Stimulated activated CD8-positive, alpha-beta memory T cell treated with anti-CD3 and anti-CD28 coated beads, Interleukin-4, amount 100 ng/mL, for 24 hours (primary cell): ENCODE measurements at places on chromosomes 3 and 15.

GRCh38 chr3:37810848-37811247, 50.8 kb upstream of the CTDSPL start:
- DNase-seq: no peak

GRCh38 chr15:48992096-48992495, 28.4 kb upstream of the SHC4 start:
- no peak for DNase-seq

- DNase-seq: no peak
Observed at GRCh38 chr3:94778289-94778688, 715.4 kb downstream of the NSUN3 start.

DNA sequence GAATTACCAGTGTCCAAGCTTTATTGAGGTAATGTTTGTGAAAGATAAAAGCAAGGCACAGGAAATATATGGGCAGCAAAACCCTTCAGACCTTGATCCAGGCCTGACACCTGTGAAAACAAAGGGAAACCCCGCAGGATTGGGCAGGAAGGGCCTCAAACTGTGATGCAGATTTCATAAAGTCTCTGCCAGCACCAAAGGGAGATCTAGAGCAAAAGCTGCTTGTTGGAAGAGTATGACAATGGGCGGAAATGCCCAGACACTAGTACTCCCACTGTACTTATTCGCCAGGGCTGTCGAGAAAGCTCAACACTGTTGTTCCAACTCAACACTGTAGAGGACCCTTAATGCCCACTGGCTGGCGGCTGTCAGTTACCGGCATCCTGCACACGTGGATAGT, 207.9 kb downstream of the CD47 start:
- no peak for DNase-seq

DNA sequence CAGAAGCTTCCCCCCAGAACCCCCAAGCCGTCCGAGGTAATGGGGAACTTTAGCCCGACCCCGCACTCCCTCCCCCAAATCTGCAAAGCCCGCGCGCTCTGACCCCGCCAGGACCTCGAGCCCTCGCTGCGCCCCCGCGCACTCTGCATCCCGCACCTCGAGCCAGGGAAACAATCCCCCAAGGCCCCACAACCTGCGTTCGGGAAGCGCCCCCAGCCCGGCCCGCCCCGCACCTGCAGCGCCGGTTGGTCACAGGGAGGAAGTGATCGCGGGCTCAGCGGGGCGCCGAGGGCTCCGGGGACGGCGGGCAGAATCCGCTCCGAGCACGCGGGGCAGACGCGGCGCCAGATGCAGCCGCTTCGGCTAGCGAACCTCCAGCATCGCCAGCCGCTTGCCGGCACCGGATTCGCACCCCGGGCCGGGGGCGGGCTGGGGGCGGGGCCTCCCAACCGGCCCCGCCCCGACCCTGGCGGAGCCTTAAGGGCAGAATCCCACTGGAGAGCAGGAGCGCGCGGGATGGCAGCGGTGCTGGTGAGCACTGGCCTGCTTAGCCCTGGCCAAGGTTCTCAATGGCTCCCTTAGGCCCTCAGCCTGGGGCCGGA, at the start of gene CAMKV:
Gene CAMKV (minus strand): TSS at position 382 of the 602 bp plus-strand sequence. CDS start 7,518 bp downstream, outside the sequence.
- no peak for DNase-seq

GRCh38 chr3:30655187-30655812, 48.9 kb downstream of the TGFBR2 start:
- no peak for DNase-seq

DNA sequence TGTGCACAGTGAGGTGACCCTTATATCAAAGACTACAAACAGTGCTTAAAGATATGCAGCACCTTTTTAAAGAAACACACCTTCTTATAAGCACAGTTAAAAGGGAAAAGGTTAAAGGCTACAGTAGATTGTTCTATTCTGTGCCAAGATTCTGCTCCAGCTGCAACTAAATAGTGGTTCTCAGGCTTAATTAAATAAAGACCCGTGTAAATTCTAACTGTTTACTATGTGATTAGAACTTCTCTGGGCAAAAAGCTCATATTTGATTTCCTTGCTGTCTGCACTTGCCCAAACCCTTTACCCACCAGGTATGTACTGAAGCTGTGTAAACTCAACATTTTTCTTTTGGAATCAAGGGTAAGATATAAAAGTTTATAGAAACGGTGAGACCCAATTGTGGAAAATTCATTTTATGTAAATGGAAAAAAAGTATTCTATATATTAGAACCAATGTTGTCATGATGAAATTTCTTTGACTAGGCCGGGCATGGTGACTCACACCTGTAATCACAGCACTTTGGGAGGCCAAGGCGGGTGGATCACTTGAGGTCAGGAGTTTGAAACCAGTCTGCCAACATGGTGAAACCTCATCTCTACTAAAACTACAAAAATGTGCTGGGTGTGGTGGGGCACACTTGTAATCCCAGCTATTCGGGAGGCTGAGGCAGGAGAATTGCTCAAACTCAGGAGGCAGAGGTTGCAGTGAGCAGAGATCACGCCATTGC, 230.6 kb downstream of the MECOM start:
- no peak for DNase-seq

- no peak for DNase-seq
Observed at GRCh38 chr3:129476586-129476985, 36.6 kb downstream of the IFT122 start.

GRCh38 chr15:41513506-41514227, at the start of gene LTK:
TSS of gene LTK (minus strand) at chr15:41513827. CDS start at chr15:41513709, 118 bp downstream.
- no peak for DNase-seq

- DNase-seq: no peak
Observed at GRCh38 chr3:124360563-124360962, 368.6 kb upstream of the ROPN1 start.

DNA sequence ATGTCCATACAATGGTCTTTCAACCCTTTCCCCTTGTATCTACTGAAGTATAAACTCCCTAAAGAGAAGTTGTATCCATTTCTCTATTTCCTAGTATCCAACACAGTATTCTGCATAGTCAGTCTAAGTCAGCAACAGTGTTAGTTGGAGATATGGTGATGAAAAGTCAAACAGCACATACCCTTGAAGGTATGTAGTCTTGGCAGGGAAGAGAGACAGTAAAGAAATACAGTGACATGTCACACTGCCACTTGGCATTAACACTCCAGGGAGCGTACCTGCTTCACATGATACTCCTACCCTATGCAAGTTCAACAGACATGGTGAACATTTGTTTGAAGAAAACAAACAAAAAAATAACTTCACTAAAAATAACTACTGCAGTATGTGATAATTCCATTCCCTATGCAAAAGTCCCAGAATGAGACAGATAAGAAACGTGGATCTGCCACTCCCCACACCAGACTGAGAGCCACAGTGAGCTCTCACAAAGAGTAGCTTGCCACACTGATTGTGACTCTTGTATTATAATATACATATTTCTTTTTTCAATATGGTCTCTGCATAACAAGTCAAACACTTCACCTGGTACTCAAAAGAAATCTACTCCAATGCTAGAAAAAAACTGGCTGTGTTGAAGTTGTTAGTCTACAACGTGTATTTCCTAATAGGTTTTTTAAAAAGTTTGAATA, 5.9 kb downstream of the PDCD10 start:
- DNase-seq: no peak

GRCh38 chr3:138389841-138390581, 41.6 kb downstream of the MRAS start:
- no peak for DNase-seq

GRCh38 chr15:58384667-58385066, 47.1 kb upstream of the LIPC start:
- no peak for DNase-seq

DNA sequence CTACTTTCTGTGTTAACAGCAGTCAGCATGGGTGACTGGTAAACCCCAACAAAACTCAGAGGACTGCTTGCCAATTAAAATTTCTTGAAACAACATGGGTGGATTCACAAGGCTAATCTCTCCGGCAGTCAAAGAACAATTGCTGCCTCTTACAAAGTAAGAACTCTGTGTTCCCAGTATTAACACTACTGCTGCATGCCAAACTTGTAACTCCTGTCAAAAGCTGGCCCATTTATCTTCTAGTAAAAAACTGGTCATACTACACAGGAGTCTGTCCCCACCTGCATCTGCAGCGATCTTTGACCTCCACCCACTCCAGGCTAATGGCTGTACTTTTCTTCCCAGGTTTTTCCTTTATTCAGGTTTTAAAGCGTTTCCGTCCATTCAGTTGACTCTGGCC, 8.7 kb upstream of the ZNF589 start:
- DNase-seq: no peak

- no peak for DNase-seq
Observed at GRCh38 chr3:119637679-119638477, 22.5 kb downstream of the POPDC2 start.

GRCh38 chr3:69051756-69052471, at the start of gene TMF1:
TSS of gene TMF1 (minus strand) at chr3:69052333. CDS start at chr3:69052086, 247 bp downstream.
- DNase-seq: peak; percentile 94

GRCh38 chr3:187291512-187292132, at the start of gene MASP1:
TSS of gene MASP1 (minus strand) at chr3:187291737. CDS start at chr3:187291632, 105 bp downstream.
- DNase-seq: no peak

DNA sequence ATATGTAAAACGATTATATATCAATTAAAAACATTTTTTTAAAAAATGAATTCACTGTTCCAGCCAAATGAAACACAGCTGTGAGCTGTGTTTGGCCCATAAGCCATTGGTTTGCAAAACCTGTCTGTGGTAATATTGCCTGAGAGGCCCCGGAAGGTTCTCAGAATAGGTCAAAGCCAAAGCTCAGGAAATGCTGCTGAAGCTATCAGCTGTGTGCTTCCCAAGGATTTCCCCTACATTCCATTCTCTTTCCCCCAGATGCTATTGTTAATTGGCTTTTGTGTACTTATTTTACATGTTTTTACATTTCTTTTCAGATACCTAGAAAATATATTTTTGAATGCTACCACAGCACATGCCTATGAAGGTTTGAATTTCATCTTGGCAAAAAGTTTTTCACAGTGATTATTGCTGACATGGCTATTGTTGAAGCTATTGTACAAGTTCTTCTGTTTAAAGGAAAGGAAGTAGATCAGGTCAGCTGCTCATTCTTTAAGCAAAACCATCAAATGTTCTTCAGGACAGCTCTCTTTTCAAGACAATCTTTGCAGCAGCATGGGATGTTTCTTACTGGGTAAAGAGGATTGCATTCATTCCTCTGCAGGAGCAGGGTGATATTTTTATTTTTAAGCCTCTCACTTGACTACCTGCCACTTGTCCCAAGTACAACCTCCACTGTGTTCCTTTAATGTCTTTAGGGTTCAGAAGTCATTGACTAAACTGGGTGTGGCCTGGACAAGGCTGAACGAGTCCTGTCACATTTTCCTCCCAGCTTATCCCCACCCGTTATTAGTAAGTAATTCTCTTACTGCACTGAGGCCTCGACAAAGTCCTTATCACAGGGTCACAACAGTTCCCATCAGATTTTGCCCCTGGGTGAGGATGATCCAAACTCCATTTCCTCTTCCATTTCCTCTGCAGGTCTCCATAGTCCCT, 26.3 kb upstream of the BNC1 start:
- DNase-seq: no peak

DNA sequence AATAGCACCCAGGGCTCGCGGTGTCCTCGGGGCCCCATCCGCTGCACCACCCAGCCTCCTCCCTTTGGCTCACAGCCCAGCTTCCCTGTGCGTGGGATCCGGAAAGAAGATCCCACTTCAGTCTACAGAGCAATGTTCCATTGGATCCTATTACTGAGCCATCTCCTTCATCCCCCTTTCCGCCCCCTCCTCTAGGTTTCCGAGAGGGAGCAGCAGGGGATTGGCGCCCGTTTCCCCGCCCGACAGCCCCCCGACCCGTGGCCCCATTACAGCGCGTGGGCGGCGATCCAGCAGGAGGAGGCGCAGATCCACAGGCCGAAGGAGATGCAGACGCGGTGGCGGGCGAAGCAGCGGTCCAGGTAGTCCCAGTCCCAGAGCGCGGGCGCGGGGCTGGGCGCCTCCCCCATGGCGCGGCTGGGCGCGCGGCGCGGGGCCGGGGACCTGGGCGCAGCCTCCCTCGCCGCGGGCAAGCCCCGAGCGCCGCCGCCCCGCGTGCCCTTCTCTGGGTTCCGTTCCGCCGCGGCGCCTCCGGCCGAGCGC, 340 bp downstream of the TMEM44 start:
- DNase-seq: peak; percentile 4

GRCh38 chr3:49022688-49023171, 809 bp downstream of the NDUFAF3 start:
- DNase-seq: no peak

DNA sequence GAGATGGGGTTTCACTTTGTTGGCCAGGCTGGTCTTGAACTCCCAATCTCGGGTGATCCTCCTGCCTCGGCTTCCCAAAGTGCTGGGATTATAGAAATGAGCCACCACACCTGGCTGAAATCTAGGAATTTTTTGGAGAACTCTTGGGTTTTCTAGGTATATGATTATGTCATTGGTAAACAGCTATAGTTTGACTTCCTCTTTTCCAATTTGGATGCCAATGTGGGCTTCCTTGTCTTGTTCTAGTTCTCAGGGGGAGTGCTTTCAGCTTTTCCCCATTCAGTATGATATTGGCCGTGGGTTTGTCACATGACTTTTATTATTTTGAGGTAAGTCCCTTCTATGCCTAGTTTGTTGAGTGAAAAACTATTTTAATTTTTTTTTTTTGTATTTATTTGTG, 17.9 kb downstream of the KCNMB3 start:
- no peak for DNase-seq

GRCh38 chr3:45572755-45573154, 21.8 kb upstream of the LIMD1 start:
- no peak for DNase-seq

- no peak for DNase-seq
Observed at GRCh38 chr3:38558864-38559263, 62.7 kb downstream of the EXOG start.

DNA sequence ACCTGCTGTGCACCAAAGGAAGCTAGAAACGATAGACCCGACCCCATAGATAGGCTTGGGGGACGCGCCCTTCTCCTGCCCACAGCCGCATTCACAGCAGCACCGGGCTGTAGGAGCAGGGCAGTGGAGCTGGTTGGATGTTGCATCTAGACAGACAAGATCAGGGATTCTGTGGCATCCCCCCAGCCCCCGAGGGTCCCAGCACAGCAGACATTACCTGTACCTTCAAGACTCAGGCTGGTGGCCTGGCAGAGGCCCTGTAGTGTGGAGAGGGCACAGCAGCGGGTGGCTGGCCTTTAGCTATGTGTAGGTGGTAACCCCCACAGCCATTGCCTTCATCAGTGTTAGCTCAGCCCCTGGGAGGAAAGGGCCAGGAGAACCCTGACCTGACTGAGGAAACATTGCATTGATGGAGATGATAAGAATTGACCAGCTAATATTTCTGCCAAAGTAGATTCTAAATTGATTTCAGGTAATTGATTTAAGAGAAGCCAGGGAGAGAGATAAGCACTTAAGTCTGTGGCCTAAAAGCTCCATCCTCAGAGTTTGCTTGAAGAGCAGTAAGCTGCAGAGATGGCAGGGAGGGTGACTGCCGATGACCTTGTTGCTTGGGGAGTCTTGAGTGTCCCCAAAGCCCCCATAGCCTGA, 269.4 kb downstream of the TLE3 start:
- no peak for DNase-seq

DNA sequence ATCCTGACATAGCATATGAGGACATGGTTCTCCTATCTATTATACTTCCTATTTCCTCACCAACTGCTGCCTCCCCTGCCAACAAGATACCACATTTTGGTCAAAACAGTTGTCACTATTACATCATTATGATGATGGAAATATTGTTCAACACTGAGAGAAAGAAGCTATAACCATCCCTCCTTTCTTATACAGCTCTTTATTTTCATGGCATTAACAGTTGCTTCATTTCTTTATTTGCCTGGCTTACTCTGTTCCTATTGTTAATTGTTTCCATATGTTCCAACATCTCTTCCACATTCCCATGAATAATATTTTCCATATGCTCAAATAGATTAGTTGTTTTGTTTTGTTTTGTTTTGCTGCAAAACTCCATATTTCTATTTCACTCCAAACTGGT, 40.8 kb upstream of the FILIP1L start:
- no peak for DNase-seq

GRCh38 chr15:90982135-90982534, 12.2 kb downstream of the PRC1 start:
- DNase-seq: no peak
